ENCODE measurements at places on chromosomes 4 and X. TPM values are rescaled to one million over a fixed set of nuclear protein-coding genes. Genes with fewer than 3 reads are reported as not detected.

- no peaks in the 10 kb centered on the region for H3K27me3 ChIP-seq
- no peak overlapping the region for H3K27ac ChIP-seq
- H3K36me3 ChIP-seq = no peaks in the 10 kb centered on the region
- H3K4me1 ChIP-seq = no peaks in the 10 kb centered on the region
Observed at GRCh38 chr4:20532116-20532790, 168.0 kb upstream of the PACRGL start.

GRCh38 chr4:189843413-189844009 lies 97.2 kb upstream of the FRG1 start:
- no peak overlapping the region for H3K27ac ChIP-seq
- no peak for DNase-seq
- H3K36me3 ChIP-seq = no peaks in the 10 kb centered on the region
- H3K4me1 ChIP-seq = no peaks in the 10 kb centered on the region
- H3K4me3 ChIP-seq = no peak overlapping the region

DNA sequence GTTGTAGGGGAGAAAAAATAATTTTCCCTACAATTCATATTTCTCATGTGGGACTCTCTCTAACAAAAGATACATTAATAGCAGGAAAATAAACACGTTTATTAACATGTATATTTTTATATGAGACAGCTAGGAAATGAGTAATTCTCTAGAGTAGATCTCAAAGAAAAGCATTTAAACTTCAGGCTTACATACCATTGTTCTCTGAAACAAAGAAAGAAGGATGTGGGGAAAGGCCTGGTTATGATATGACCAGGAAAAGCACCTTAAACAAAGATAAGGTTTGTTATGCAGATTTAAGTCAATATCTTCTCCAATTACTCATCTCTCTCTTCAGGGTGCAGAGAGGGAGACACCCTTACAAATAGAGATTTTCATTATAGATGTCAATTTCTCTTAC lies 131.3 kb downstream of the SLC7A11 start:
- no peak overlapping the region for H3K27ac ChIP-seq
- no peaks in the 10 kb centered on the region for H3K27me3 ChIP-seq
- no peaks in the 10 kb centered on the region for H3K4me1 ChIP-seq
- no peak for DNase-seq

- no peaks in the 10 kb centered on the region for H3K36me3 ChIP-seq
- H3K4me1 ChIP-seq = peaks cover 3% of the 10 kb centered on the region
- no peak overlapping the region for H3K4me3 ChIP-seq
- H3K27ac ChIP-seq = no peak overlapping the region
Observed at GRCh38 chrX:68994135-68994890, 165.5 kb downstream of the EFNB1 start.

Gene ANTXR2
- 44.0 TPM for total RNA-seq

Data from upper lobe of left lung (tissue), 6 donors.